GM04504 (cell line): ENCODE measurements at places on chromosomes 5 and 9.

DNA sequence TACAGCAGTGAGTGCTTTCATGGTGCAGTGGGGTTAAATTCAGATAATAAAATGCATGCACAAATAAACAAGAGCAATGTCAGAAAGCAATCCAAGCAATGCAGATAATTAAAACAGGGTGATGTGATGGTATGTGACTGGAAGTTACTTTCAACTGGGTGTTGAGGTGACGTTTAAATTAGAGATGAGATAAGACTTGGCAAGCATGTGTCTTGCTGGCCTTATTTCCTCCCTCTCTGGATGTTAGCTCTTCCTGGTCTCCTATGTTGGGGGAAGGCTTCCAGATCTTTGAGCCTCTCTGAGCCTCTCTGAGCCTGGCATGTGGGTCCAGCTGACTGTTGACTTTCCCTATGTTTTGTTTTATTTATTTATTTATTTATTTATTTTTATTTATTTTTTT, 54.4 kb downstream of the DOCK2 start:
- DNase-seq = no peak

DNA sequence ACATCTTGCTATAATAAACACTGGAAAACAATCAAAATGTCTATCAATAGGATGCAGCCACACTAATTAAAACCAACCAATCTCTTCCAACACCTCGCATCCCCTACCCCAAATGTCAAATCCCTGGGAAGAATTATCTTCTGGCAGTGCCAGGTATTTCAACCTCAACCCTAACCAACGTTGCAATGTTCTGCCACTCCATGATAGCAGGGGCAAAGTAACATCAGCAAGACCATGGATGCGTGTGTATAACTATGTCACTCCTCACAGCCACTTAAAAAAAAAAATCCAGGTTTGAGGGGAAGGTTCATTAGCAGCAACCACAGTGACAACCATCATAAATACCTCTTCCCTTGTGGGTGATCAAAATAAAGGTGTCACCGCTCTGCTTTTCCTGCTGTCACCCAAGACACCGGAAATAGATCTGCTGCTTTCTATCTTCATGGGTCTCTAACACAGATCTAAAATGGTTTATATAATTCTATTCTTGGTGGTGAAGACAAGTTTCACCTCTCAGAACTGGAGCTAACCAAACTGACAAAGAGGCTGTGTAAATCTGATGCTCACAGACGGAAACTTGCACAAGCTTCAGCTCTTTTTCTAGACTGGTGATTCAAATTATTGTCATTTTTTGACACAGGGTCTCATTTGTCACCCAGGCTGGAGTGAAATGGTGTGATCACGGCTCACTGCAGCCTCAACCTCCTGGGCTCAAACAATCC, 9.9 kb downstream of the HSPA9 start:
- no peak for DNase-seq

GRCh38 chr9:132673355-132673754, 3.1 kb downstream of the GTF3C4 start:
- no peak for DNase-seq

- no peak for DNase-seq
Measured at GRCh38 chr9:129309041-129309430, 131.0 kb upstream of the IER5L start.

GRCh38 chr5:65663804-65664521, 39.1 kb downstream of the SHLD3 start:
- DNase-seq = no peak

GRCh38 chr5:109756543-109757185, 66.9 kb downstream of the MAN2A1 start:
- DNase-seq = no peak

- DNase-seq = no peak
Measured at GRCh38 chr9:2679011-2679410, 38.3 kb upstream of the KCNV2 start.
